AML-193 (cell line): ENCODE measurements at places on chromosomes 7 and 10.

- no peak for DNase-seq
Measured at GRCh38 chr7:83347945-83348444, 185.3 kb upstream of the PCLO start.

DNA sequence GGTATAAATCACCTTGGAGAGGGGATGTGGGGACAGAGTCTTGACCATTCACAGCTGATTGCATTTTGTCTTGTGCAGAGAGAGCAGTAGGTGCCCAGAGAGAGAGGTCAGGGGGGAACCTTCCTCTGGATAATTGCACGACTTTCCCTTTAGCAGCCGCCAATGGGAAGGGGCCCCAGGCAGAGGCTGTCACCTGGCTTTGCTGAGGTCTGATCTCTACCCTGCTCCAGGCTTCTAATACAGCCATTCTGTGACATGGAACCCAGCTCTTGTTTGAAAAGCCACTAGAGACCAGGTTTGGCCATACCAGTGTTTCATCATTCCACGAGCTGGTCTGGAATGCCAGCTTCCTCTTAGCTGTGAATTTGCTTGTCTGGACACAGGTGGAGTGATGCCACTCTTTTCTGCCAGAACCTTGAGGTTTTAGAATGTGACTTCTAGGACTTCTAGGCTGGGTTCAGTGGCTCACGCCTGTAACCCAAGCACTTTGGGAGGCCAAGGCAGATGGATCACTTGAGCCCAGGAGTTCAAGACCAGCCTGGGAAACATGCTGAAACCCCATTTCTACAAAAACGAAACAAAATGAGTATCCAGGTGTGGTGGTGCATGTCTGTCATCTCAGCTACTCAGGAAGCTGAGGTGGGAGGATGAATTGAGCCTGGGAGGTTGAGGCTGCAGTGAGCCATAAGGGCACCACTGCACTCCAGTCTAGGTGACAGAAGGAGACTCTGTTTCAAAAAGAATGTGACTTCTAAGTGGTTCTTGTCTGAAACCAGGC is 159.9 kb downstream of the CAMK1D start:
- no peak for DNase-seq

GRCh38 chr7:130491841-130492522 is at the start of gene MEST:
Gene MEST, plus strand, starts transcription at chr7:130492085. Its CDS starts 229 bp downstream, at chr7:130492314.
- DNase-seq, result no peak

DNA sequence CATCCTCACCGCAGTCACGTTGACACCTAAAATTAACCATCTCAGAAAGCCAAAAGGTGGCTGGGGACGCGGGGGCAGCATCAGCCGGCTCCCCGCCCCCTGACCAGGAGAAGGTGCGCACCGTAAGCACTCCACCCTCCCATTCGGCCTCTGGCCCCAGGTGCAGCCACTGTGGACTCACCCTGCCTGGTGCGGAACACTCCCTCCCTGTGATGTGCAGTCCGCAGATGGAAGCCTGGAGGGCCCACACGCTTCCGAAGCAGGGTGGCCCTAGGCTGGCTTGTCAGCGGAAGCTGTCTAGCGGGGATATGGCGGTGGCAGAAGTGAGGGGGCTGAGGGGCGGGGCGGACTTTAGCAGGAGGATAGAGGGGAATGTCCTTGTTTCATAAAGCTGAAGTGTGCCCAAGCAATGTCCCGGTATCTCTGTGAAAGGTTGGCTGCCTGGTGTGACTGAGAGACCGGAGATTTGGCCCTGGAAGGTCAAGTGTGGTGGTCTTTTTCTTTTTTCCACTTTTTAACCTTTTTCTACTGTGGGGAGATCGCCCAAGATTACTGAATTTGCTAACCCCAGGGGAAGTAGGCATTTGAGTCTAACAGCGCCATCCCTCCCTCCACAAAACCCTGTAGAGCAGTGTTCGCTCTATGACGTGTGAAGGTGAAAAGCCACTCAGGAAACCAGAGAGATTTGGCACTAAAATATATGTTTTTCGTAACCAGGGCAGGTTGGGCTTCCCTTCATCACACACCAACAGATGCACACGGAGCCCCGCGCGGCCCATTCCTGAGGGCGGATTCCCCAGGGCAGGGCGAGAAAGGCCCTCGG is 74.7 kb downstream of the CXCL12 start:
- no peak for DNase-seq

DNA sequence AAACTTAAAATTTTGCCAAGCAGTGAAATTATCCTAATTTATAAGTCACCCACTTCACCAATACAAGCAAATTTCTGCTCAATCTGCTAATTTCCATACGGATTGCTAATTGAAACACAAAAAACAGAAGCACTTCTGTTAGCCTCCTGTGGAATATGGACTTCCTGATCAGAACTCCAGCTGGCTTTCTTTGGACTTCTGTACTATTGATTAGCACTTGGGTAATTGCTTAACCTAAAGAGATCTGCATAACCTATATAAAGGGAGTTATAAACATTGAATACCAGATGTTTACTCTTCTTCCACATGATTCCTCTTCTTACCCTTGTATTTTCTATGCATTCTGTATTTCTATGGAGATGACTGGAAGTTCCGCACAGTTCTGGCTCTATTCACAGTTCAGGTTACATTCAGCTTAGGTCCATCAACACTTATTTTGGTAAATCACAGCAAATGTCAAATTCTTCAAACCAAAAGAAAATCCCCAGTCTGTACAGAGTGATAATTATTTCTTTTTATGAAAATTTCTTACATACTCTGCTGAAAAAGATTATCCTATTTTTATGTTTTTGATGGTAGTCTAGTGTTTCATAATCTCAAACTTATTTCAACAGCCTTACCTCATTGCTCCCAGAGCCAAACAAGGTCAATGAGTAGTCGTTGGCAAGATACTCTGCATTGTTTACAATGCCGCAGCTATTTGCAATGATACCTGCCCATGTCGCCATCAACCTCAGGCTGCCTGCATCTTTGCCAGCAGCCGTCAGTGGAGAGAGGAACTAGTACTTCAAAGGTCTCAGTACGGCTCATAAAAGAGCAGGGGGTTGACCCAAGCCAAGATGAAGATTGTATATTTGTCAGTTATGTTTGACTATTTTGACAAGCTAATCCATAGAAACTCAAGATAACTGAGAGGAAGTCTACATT is 225.6 kb downstream of the AHR start:
- DNase-seq, result no peak

DNA sequence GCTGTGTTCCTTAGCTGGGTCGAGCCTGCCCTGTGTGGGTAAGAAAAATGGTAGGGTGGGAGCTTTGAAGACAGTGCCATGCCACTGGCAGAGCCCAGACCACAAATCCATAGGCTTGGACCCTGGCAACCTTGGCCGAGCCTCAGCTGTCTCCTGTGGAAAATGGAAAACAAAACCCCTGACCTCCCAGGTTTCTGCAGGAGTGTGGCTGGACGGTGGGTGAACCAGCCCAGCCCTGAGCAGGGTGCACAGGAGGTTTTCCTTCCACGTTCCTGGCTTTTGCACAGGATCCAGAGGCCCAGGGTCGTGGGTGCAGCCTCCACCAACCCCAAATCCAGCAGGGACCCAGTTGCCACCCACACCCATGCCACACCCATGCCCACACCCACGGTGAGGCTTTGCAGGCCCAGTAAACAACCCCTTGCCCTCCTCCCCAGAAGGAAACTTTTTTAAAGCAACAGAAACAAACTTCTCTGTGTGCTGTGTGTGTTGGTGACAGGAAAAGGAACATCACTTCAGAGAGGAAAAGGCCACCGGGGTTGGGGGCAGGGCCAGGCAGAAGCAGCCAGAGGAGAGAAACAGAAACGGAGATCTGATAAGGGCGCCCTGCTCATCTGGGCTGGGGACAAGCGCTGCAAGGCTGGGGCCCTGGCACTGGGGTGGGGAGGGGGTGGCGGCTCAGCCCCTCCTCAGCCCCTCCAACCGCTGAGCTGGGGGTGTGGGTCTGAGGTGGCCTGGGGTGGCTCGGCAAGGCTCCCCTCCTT is 20.7 kb upstream of the ZMIZ1 start:
- DNase-seq, result peak; percentile 29

DNA sequence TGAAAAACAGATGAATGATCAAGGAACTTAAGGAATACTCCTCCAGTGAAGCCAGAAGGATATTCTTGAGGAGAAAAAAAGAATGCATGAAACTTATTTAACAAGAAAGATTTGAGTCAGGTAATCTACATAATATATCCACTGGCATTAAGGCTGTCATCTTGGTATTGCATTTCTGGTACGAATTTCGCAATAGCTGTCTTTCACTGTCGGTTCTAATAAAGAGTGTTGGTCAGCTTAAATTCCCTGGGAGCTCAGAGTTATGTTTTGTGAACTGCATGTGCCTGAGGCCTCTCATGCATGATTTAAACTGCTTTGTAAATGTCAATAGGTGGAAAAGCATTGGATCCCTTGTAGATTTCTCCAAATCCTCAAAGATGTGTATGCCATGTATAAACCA is 565.3 kb upstream of the GALNT17 start:
- DNase-seq, result no peak

DNA sequence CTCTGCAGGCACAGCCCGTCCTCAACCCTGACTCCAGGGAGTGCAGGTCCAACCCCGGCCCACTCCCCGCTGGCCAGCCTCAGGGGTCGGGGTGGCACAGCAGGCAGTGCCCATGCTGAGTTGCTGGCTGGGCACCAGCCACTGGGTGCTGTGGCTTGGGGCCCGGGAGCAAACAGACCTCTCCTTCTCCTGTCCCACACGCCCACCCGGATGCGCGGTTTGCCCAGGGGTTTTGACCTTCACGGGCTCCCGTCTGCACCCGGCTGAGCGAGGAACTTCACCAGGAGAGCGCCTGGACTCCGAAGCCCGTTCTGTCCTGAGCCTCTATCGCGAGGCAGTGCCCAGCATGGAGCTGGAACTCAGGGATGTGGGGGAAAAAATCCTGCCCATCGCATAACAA is 2.6 kb upstream of the GRIFIN start:
- DNase-seq, result no peak
